Stimulated activated CD8-positive, alpha-beta memory T cell treated with anti-CD3 and anti-CD28 coated beads, Interleukin-2, amount 100 ng/mL, for 48 hours (primary cell): ENCODE measurements at places on chromosomes 5 and 9.

DNA sequence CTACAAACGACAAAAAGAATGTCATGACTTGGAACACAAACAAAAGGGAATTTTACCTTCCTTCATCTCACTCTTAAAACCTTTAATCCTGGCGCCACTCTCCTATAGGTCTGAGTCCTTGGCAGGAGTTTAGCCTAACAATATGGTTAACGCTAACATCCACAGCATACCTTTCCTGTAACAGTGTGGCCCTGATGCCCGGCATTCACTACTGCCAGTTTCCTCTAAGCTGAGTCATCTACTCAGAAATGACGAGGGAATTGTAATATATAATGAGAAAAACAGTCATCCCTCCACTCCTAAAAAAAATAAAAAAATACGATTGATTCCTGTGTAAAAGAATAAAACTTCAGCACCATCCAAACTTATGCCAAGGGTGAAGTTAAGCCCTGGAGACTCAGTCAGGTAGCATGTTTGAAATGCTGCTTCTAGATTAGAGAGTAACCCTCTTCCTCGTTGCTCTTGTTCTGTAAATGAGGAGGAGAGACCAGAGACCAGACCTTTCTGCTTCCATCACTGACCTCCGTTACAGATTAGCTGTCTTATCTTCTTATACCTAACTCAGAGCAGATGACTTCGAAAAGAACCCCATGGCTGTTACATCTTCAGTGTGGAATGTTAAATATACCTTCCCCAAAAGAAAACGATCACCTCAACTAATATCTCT, 37.4 kb downstream of the CCDC125 start:
- DNase-seq: no peak

DNA sequence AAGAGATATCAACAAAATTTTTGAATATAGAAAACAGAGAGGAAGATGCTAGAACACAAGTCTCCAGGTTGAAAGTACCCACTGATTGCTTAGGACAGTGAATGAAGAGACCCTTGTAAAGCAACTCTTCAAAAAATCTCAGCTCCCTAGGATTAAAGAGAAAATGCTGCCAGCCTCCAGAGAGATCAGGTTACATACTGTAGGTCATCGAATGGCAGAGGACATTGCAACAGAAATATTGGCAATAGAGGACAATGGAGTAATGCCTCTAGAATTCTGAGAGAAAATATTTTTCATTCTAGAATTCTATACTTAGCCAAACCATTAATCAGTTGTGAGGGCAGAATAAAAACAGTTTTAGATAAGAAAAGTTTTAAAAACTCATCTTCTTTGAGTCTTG, 43.1 kb upstream of the ELL2 start:
- DNase-seq: no peak

DNA sequence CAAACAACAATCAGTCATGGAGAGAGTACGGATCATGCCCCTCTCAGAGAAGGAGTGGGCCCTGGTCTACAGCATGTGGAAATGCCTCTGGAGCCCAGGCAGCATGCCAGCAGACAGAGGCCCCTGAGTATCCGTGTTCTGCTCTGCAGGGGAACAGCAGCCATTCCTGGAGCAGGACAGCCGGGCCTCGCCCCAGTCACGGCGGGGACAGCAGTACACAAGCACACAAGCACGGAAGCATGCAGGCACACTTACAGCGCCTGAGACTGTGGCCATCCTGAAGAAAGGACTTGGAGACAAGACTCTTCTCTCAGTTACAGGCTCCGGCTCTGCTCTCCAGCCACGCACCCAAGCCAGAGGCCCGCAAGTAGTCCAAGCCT, 102.6 kb upstream of the ALDH1B1 start:
- no peak for DNase-seq

GRCh38 chr9:95055851-95056551, 261.5 kb downstream of the FANCC start:
- DNase-seq: no peak

- DNase-seq: peak; percentile 88
Observed at GRCh38 chr5:177303121-177303924, at the start of the genes PRELID1 and RAB24. TSS of gene PRELID1 (plus strand) at chr5:177303799. CDS start at chr5:177303986, 187 bp downstream. TSS of gene RAB24 (minus strand) at chr5:177303719. CDS start at chr5:177303288, 431 bp downstream.

GRCh38 chr9:100426530-100427365, at the start of gene MSANTD3:
TSS of gene MSANTD3 (plus strand) at chr9:100427143. CDS start at chr9:100441939, 14,796 bp downstream.
- DNase-seq: peak; percentile 28

GRCh38 chr5:35884191-35884769, 27.6 kb downstream of the IL7R start:
- no peak for DNase-seq

GRCh38 chr5:123512611-123513461, 859 bp downstream of the CSNK1G3 start:
- peak; percentile 41 for DNase-seq

GRCh38 chr5:168226012-168226411, 65.4 kb upstream of the WWC1 start:
- DNase-seq: no peak

- peak; percentile 41 for DNase-seq
Observed at GRCh38 chr5:180135128-180135955, 63.8 kb upstream of the RNF130 start.

- DNase-seq: no peak
Observed at GRCh38 chr5:14223372-14223771, 80.2 kb downstream of the TRIO start.

GRCh38 chr5:1135696-1136525, 24.0 kb upstream of the SLC12A7 start:
- DNase-seq: no peak

DNA sequence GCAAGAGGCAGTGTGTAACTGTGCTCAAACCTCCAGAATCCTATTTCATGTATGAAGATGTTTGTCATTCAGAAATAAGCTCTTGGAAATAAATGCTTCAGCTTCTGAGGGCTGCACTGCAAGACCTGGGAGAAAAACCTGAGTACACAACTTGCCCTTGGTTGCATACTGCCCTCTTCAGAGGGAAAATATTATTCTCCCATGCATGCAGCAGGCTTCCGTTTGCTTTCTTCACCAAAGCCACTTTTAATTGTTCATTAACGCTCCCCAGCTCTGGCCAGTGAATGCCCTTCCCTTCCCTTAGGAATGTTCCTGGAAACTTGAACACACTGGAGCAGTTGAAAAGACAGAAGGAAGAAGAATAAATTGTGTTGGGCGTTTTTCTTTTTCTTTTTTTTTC, 2.5 kb upstream of the WHRN start:
- no peak for DNase-seq

GRCh38 chr5:135141303-135142268, 107.6 kb upstream of the PITX1 start:
- no peak for DNase-seq

GRCh38 chr5:67343835-67344234, 147.2 kb upstream of the CD180 start:
- DNase-seq: no peak

DNA sequence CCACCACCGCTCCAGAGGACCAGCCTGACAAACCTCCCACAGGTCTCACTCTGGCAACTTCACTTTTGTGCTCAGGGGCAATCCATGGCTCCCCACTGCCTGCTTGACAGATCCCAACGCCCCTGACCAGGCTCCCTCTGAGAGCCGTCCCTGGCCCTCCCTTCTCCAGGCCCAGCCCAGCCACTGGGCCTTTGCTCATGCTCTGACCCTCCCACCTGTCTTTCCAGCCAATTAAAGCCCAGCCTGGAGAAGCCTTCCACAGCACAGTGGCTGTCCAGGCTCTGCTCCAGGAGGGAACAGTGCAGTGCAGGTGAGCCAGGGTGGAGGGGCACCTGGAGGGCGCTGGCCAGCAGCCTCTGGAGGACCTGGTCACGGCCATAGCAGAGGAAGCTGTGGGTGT, 3.3 kb downstream of the ENTPD2 start:
- no peak for DNase-seq

DNA sequence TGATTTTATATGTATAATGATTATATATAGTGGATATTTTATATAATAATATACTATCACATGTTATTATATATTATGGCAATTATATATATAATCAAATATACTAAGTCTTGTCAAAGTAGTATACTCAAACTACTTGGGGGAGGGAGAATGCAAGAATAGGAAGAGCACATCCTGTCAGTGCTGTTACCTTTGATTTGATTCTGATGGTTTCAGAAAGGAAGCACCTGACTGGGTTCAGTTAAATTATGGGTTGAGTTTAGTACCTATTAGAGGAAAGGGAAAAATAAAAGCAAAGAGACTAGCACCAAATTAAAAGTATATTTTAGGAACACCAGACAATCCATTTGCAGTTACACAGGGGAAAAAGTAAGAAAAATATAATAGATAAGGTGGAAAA, 107.6 kb downstream of the GRIA1 start:
- no peak for DNase-seq

DNA sequence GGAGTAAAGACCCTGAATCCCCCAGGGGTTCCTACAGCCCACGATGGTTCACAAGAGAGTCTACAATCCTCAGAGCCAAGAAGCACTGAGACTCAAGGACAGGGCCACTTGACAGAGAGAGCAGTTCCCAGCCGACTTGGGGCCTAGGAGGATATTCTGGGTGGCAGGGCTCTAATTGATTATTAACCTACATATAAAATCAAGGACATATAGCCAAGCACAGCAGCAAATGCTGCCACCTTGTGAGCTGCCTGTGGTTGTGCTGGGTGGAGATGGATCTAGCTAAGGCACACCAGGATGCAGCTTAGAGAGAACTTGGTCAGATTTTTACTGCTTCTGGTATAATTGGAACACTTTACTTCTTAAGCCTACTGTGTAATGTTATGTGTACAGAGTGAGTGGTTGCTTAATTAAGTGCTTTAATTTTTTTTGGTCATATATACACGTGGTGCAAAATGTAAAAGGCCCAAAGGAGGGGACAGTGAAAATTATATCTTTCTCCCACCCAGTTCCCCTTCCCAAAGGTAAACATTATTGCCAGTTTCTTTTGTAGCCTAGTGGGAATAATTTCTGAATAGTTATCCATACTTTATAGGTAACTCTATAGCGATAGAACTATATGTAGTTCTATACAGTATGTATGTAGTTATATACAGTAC, 78.8 kb downstream of the F2RL2 start:
- DNase-seq: no peak

DNA sequence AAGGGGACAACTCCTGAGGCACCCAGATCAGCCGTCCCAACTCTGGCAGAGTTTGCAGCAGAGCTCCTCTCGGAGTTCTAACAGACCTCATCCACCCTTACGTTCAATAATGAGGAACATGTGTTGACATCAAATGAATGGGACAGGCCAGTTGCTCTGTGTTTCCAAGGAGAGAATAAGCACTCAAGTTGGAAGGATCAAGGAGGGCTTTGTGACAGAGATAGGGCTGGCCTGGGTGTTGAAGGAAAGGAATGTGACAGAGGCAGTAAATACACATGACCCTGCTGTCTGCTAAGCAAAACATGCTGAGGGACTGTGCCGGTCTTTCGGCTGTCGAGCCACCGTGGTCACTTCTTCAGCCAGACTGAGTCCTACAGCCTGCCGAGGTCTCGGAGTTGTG, 48.2 kb downstream of the GPR107 start:
- no peak for DNase-seq

- DNase-seq: no peak
Observed at GRCh38 chr9:90909747-90910283, 108.2 kb downstream of the SYK start.

DNA sequence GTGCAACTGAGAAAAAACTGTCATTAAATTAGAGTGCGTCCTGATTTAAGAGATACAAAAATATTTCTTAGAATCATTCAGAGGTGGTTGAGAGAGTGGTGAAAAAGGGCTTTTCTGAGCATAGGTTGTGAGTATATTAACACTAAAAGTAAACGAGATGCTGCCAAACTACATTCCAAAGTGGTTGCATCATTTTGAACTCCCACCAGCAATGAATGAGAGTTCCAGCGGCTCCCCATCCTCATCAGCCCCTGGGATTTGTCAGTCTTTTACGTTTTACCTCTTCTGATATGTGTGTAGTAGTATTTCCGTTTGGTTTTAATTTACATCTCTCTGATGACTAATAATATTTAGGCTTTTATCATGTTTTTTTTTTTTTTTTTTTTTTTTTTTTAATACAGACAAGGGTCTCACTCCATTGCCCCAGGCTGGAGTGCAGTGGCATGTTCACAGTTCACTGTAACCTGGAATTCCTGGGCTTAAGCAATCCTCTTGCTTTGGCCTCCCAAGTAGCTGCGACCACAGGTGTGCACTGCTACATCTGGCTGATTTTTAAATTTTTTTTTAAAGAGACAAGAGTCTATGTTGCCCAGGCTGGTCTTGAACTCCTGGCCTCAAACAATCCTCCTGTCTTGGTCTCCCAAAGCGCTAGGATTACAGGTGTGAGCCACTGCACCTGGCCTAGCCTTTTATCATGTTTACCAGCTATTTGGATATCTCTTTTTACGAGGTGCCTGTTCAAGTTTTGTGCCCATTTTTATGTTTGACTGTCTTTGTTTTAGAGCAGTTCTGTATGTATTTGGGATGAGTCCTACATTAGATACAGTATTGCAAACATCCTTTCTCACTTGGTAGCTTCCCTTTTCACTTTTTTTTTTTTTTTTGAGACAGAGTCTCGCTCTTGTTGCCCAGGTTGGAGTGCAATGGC, 17.0 kb downstream of the PRRT1B start:
- DNase-seq: no peak

DNA sequence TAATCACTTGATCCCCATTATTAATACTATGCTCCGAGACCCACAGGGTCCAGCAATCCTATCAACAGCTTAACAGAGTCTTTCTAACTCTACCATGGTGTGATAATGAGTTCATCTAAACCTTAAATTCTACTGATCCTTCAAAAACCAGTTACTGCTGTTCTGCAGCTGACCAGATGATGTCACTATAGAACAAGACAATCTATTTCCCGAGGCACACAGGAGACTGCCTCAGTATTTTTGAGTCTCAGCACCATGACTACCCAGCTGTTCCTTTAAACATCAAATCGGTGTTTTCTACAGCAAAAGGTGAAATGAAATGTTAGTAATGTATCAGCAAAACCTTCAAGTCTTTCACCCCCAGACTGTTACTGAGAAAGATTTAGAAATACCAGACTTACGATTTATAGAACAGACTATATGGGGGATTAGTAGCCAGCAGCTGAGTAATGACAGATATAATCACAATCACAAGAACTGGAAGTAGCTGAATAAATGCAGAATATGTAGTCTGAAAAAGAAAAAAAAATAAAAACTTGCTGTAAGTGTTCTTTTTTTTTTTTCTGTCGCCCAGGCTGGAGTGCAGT, 16.9 kb downstream of the DNAJC18 start:
- DNase-seq: no peak

DNA sequence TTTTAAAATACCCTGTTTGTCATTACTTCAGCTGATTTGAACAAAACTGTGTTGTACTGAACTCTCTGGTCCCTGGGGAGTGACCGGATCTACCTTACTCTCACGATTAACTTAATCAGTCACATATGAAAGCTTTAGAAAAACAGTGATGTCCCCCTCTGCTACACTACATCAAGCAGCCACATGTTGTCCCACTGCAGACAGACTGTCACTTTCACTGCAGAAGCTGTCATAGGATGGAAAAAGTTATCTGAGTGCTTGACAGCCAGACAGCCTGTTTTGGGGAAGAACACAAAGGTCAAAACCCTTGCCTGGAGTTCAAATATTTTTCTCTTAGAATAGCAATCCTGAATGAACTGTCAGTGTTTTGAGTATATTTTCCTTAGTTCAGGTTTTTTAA, 546.4 kb downstream of the DTWD2 start:
- DNase-seq: no peak

DNA sequence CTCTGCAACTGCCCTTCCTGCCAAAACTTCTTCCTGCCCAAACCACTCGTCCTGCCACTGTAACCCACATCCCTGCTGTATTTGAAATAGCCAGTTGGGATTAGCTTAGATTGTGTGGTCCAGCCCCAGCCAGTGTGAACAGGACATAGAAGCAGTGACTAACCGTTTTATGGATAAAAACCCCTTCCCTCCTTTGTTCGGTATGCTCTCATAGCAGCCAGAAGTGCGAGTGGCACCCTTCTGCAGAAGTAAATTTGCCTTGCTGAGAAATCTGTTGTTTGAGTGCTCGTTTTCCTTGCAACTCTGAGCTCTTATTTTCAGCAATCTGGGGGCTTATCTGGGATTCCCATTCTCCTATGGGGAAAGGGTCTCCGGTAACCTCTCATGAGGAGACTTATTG, 470.0 kb downstream of the PRDM9 start:
- DNase-seq: no peak
